HuH-7.5 (cell line): ENCODE measurements at places on chromosomes 7 and 10.

DNA sequence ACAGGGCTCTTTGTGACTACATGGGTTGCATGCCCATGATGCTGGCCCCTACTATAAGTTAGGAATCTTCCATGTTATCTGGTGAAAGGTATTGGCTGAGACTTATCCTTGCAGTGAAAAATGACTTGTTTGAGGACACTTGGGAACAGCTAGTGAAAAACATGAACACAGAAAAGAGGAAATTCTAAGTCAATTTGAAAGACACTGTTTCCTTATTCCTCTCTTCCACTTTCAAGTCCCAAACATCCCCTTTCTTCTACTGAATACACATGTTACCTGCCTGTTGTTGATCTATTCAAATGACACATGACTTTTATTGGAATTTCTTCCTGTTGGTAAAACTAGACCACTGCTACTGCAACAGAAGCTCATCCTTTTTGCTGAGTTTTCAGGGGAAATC lies 29.5 kb upstream of the PRKCQ start:
- no peak for DNase-seq

DNA sequence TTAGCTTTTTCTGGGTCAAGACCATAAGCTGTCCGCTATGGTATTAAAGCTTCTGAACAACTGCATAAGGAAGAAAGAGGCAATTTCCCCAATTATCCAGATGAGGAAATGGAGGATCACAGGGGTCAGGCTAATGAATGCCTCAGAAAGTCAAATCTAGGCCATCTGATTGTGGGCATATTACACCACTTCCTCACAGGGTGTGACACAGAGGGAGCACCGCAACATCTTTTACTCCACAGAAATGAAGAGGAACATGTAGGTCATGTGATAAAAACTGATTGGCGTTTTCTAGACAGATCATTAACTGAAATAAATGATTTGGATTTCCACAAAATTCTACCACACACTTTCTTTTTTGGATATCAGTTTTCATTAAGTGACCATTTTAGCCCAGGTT lies 384.4 kb downstream of the PARD3 start:
- DNase-seq = no peak

GRCh38 chr10:91804126-91804510 lies 5.9 kb downstream of the TNKS2 start:
- DNase-seq = no peak

- peak; percentile 19 for DNase-seq
These were observed 23.6 kb upstream of the SRI start for GRCh38 chr7:88243345-88243909.

GRCh38 chr7:101216001-101216859 lies 1.2 kb downstream of the PLOD3 start:
- no peak for DNase-seq

GRCh38 chr10:6659451-6659850 lies 79.4 kb upstream of the PRKCQ start:
- DNase-seq = no peak

GRCh38 chr10:129416956-129417765 lies 49.9 kb upstream of the MGMT start:
- DNase-seq = no peak

DNA sequence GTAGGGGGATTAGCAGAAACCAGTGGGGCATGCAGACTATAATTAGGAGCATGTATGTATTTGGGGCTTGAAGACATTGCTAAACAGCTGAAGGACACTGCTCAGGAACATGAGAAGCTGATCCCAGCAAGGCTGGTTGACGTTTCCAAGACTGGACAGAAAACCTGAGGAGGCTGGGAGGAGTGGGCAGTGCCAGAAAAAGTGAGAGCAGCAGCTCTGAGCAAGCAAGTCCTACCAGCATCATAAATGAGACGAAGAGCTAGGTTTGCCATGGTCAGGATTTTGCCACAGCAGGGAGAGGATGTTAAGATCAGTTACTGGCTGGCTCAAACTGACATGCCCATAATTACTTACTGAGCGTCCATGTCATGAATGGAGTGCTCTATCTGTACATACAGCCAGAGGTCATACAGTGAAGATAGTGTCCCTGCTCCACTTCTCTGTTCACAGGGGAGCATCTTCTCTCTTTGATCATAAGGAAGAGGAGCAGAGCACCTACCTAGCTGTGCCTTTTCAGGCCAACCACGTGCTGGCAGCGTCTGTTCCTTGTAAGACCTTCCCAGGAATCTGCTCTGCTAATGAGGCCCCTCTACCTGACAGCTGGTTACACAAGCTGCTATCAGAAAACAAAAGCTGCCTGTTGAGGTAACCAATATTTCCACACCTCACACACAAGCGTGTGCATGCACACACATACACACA lies 44.7 kb downstream of the PDE1C start:
- DNase-seq = no peak

GRCh38 chr7:46636022-46636421 lies 715.0 kb upstream of the IGFBP3 start:
- DNase-seq = no peak

- DNase-seq = peak; percentile 22
These were observed 103.8 kb downstream of the CNNM2 start for GRCh38 chr10:103021900-103022293.

DNA sequence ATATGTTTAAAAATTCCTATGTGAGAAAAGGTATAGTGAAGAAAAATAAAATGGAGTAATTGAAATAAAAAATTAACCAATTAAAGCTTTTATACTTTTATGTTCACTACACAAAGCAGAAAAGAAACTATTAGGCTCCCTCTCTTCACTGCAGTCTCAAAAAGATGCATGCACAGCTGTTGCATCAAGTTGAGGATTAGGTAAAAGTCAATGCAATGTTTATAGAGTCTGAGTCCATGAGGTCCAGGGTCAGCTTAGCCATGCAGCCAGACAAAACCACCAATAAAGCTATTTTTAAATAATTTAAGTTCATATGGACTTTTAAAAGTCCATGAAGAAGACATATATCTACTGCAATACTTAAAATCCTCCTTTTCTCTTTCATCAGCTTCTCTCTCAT lies 31.1 kb upstream of the ING3 start:
- no peak for DNase-seq

DNA sequence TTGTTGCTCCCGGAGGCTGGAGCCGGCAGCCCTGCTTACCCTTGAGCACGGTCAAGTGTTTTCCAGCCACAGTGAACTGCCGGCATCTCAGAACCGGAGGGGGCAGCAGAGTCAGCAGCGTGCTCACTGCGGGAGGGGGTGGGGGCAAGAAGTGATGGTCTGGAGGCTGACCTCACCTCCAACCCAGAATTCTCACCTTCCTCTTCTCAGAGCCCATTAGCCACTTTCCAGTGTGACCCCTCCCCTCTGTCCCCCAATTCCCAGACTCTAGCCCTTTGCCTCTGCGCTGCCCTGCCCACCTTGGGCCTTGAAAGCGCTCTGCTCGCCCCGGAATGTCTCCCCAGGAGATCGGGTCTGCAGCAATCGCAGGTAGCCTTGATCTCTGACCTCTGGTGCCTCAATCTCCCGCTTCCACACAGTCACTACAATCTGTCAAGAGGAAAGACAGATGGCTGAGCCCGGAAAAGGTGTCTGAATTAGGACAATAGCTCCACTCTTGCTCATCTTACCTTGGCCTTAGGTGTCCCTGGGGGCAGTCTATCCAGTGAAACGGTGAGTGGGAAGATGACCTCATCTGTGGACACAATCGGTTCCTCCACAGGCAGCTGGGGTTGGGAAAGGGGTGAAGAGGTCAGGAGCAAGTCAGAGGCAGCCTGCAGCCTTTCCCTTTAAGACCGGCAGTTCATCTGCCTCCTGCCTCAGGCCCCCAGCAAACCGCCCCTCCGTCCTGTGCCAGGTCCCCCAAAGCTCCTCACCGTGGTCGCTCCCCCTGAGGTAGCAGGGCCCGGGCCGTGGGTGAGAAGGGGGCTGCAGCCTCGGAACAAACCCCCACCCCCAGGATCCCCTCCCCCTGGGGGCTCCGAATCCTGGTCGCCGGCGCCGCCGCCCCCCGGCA lies 942 bp downstream of the TRAPPC14 start:
- DNase-seq = peak; percentile 90

DNA sequence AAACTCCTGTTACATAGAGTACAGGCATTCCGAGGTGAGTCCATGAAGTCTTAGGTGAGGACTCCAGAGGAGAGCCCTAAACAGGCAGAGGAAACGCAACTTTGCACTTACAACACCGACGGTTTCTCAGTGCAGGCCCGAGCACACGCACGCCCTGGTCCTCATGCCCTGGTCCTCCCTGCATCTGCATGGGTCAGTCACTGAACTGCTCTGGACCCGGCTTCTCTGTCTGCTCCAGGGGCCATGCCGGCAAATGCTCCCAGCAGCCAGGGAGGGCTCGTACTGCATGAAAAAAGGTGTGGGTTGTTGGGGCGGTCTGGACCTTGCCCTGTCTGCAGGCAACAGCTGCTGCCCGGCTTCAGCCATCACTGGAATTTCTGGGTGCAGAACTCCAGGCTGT lies 317.3 kb upstream of the SHH start:
- DNase-seq = no peak

DNA sequence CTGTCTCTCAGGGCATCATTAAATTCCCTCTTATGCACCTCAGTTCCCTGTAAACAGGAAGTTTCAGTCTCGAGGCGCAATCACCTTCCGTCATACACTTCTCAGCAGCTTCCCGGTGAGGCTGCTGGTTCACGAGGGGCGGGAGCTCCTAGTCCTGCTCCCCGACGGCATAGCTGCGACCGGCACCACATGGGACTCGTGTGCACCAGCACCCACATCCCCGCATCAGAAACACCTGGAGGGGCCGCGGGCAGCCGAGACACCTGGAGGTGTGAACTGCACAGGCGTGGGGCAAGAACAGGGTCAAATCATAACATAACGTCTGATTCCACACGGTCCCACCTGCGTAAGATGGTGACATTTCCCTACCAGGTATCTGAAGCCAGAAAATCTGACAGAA lies 52.7 kb downstream of the DIP2C start:
- no peak for DNase-seq

- DNase-seq = no peak
These were observed 7.8 kb upstream of the ZNF485 start for GRCh38 chr10:43598446-43598845.

GRCh38 chr7:159269745-159270144 lies 125.1 kb upstream of the VIPR2 start:
- no peak for DNase-seq

DNA sequence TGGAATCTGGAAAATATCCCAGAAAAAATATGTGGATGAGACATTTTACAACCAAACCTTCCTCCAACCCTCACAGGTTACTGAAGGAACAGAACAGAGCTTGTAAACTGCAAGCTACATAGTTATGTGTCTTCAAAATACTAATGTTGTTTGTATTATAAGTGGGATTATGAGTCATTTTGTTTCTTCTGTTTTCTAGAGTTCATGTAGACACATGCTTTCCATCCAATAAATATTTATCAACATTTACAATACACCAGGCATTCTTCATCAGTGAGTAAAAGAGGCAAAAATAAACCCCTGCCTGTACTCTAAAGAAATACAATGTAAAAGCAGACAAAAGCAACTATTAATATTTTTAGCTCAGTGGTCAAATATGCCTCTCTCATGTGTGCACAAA lies 38.0 kb upstream of the TES start:
- no peak for DNase-seq

GRCh38 chr10:79938728-79939406 lies 10.0 kb downstream of the SFTPD start:
- no peak for DNase-seq

- DNase-seq = no peak
These were observed 10.3 kb upstream of the ANKRD1 start for GRCh38 chr10:90930971-90931871.

GRCh38 chr10:3471472-3471871 lies 298.9 kb upstream of the PITRM1 start:
- DNase-seq = no peak

DNA sequence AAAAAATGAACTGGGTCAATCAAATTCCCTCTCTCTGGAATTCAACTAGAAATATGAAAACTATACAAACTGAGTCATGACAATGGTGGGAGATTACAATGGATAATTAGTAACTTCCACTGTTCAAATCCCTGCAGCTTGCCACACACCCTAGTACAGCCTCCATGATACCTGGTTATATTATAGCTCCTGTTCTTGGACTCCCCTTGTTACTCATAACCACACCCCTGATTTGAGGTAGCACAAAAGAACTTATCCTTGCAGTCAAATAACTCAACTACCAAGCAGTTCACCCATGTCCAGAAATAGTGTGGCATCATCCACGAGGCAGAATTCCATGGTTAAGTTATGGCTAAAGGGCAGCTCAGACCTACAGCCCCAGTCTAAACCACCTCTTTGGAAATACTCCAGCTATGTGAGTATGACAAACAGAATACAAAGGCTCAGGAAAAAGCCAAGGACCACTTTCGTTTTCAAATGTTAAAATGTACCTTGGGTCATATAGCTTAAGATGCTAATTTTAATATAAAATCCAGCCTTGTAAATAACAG lies 164.7 kb downstream of the CPEB3 start:
- DNase-seq = no peak

DNA sequence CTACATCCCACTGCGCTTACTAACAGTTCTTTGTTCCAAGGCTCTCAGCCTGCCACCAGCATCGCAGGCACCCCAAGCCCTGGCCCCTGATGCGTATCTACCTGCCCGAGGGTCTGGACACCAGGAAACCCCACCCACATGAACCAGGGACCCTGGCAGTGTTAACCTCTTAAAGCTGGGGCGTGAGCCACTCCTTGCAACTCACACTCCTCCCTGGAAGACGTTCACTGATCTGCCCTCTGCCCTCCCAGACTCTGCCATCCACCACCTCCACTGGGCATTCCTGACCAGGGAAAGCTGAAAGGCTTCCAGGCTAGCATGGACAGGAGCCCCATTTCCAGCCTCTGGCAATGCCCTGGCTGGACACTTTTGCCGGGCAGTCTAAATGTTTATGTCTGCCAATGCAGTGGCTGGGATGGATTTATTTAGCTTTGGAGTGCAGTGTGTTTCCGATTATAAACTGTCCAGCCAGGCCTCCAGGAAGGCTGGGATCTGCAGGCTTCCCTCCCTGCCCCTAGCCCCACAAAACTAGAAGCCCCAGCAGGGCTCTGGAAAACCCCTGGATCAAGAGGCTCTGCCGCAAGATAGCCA lies 117.5 kb downstream of the NEURL1 start:
- DNase-seq = no peak

DNA sequence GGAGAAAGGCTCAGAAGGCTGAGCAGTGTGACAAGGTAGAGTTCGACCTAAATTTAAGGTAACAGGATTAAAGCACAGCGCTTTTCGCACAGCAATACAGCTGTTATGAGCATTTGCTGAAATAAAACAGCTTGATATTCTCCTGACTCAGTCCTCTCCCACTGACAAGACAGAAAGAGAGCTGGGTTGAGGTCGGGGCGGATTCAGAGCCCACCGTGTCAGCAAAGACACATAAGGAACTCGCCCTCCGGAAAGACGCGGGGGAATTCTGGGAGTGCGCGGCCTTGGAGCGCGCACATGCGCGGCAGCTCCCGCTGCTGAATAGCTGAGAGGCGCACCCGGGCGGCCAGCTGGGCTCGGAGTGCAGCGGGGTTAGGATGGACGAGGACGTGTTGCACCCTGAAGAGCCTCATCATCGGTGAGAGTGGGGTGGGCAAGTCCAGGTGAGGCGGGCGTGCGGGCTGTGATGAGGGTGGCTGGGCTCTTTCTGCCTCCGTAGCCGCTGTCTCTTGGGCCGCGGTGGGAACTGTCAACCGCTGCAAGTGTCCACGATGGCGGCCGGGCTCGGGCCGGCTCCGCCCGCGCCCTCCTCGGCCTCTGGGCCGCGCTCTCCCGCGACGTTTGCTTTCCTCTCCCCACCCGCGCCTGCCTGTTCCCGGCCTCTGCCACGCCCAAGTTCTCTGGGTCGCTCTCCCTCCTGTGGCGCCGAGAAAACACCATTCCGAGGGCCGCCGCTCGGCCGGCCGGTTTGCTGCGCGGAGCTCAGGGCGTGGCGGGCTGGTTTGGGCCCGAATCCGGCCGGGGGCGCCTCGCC lies 120.6 kb downstream of the LYZL1 start:
- DNase-seq = peak; percentile 71
